ENCODE measurements at places on chromosomes 4 and X.

DNA sequence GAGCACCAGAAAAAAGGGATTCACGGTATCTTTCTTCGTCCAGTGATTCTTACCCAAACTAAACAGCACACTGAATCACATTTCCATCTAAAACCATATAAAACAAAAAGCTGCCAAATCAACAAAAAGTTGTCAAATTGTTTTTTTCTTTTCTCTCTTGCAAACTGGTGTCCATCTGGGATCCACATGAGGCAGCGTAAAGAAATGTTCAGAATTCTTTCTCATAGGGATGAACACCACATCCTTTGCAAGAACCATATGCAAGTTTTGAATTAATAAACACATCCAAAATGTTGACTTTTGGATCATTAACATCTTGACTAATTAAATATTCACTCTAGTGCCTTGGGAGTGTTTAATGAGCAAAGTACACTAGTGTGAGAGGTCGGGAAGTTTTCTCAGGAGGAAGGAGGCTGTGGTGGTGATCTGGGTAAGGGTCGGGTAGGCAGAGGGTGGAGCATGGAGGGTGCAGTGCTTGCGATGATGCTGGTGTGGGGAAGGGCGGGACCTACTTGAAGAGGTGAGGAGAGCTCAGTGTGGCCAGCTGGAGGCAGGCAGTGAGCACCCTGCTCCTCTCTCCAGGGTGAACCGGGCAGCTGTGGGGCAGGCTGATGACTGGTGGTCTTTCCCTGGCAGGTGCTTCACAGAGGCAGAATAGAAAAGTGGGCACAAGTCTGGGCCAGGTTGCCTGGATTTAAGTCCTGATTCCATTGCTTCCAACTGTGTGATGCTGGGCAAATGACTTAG lies 72.8 kb downstream of the NSUN7 start:
- DNase-seq: no peak

- no peak for DNase-seq
Measured at GRCh38 chr4:81745050-81745449, 273.3 kb upstream of the RASGEF1B start.

- DNase-seq: no peak
Measured at GRCh38 chr4:181416966-181417365, 826.2 kb upstream of the TENM3 start.

GRCh38 chrX:29044423-29045184 lies 457.4 kb downstream of the IL1RAPL1 start:
- no peak for DNase-seq

DNA sequence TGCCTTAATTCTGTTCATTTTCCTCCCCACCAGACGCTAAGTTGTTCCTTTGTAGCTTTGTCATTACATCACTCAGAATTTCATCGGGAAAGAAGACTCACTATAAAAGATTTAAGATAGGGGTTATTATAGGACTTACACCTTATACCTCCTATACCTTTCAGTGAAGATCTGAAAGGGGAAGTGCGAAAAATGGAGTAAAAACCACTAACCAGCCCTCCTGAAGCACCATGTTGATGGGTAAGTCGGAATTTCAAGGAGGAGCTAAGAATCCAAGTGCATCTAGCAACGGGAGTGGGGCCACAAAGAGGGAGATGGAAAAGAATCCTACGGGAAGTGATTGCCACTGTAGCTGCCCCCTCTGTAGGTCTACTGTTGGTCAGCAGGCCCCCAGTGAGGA lies 119.1 kb upstream of the H2AZ1 start:
- DNase-seq: no peak

GRCh38 chr4:37475087-37475486 lies 211.1 kb downstream of the RELL1 start:
- no peak for DNase-seq
